Pericardium fibroblast (primary cell): ENCODE measurements at places on chromosomes 7 and 10. TPM values are rescaled to one million over a fixed set of nuclear protein-coding genes. Genes with fewer than 3 reads are reported as not detected.

Gene TCAF2
- 1.8 and 3.4 TPM in 2 replicates for total RNA-seq

Gene DKK1
- total RNA-seq: 51.4 and 95.7 TPM in 2 replicates

Gene EIF4H
- 225 and 249 TPM in 2 replicates for total RNA-seq

Gene CPA1
- 0.70 and 0.94 TPM in 2 replicates for total RNA-seq

Gene SCD
- 343 and 463 TPM in 2 replicates for total RNA-seq

Gene HOXA5
- total RNA-seq: 1.3 and 35.0 TPM in 2 replicates

Gene WDFY4
- total RNA-seq: 0.12 TPM in 1 of 2 replicates, not detected in the other

Gene AIFM2
- total RNA-seq: 5.4 and 8.9 TPM in 2 replicates

Gene PRTFDC1
- 4.1 and 9.6 TPM in 2 replicates for total RNA-seq

Gene SPDYE16
- total RNA-seq: not detected in 2 replicates

Gene ADAM22
- 0.12 and 0.26 TPM in 2 replicates for total RNA-seq

Gene NXPH1
- not detected in 2 replicates for total RNA-seq

Gene EEF1AKMT2
- 12.0 and 14.0 TPM in 2 replicates for total RNA-seq

Gene PKD2L1
- not detected in 2 replicates for total RNA-seq

Gene ZCCHC24
- total RNA-seq: 62.0 and 80.3 TPM in 2 replicates

Gene INHBA
- 2.6 and 12.3 TPM in 2 replicates for total RNA-seq

Gene CFTR
- total RNA-seq: 0.12 TPM in 1 of 2 replicates, not detected in the other

Gene OR6B1
- total RNA-seq: not detected in 2 replicates

Gene PIP4K2A
- 13.4 and 17.5 TPM in 2 replicates for total RNA-seq

Gene IL15RA
- total RNA-seq: 7.8 and 12.5 TPM in 2 replicates

Gene SRRM3
- 2.0 and 2.7 TPM in 2 replicates for total RNA-seq

Gene TMEM178B
- total RNA-seq: under 0.01 TPM in 2 replicates

Gene PRRT4
- 1.5 and 3.5 TPM in 2 replicates for total RNA-seq

Gene TMEM270
- not detected in 2 replicates for total RNA-seq

Gene CDHR3
- 2.0 and 3.9 TPM in 2 replicates for total RNA-seq

Gene MCM10
- 1.2 and 8.9 TPM in 2 replicates for total RNA-seq

Gene IFIT1B
- total RNA-seq: not detected in 2 replicates

Gene HKDC1
- total RNA-seq: 0.23 TPM in 1 of 2 replicates, not detected in the other

Gene CH25H
- 0.23 and 1.6 TPM in 2 replicates for total RNA-seq

Gene LEP
- 1.7 TPM in 1 of 2 replicates, not detected in the other for total RNA-seq

Gene GRM3
- total RNA-seq: not detected in 2 replicates

Gene RBM20
- total RNA-seq: 0.12 TPM in 1 of 2 replicates, not detected in the other

Gene KIAA1217
- total RNA-seq: 14.7 and 16.4 TPM in 2 replicates

Gene DOCK4
- total RNA-seq: 6.2 and 7.1 TPM in 2 replicates

Gene KDM7A
- 3.3 and 3.7 TPM in 2 replicates for total RNA-seq

Gene ZMIZ2
- total RNA-seq: 9.0 and 13.8 TPM in 2 replicates

Gene LDB1
- 44.2 and 68.1 TPM in 2 replicates for total RNA-seq

Gene GPR37
- 0.23 TPM in 1 of 2 replicates, not detected in the other for total RNA-seq

Gene CEP55
- 0.94 and 1.9 TPM in 2 replicates for total RNA-seq

Gene LRRC4
- total RNA-seq: 0.09 and 0.12 TPM in 2 replicates

Gene ELMO1
- 2.8 and 4.6 TPM in 2 replicates for total RNA-seq

Gene COBL
- total RNA-seq: under 0.01 TPM in 1 of 2 replicates, not detected in the other

Gene SLC13A1
- total RNA-seq: not detected in 2 replicates

Gene UCN3
- not detected in 2 replicates for total RNA-seq

Gene TFEC
- total RNA-seq: not detected in 2 replicates

Gene SYT15
- 2.2 and 3.2 TPM in 2 replicates for total RNA-seq

Gene DNAJB9
- 11.7 and 35.5 TPM in 2 replicates for total RNA-seq

Gene NT5C3A
- total RNA-seq: 12.5 and 16.9 TPM in 2 replicates

Gene OR9A4
- total RNA-seq: not detected in 2 replicates

Gene PDK4
- total RNA-seq: 6.4 and 11.6 TPM in 2 replicates

Gene SAMD9L
- total RNA-seq: 3.0 and 8.8 TPM in 2 replicates

Gene TIAL1
- 25.2 and 41.9 TPM in 2 replicates for total RNA-seq

Gene PRKCQ
- total RNA-seq: 0.09 and 0.12 TPM in 2 replicates
